Tibial nerve (tissue), 4 donors: ENCODE measurements at places on chromosomes 11 and 22. TPM values are rescaled to one million over a fixed set of nuclear protein-coding genes. Genes with fewer than 3 reads are reported as not detected.

DNA sequence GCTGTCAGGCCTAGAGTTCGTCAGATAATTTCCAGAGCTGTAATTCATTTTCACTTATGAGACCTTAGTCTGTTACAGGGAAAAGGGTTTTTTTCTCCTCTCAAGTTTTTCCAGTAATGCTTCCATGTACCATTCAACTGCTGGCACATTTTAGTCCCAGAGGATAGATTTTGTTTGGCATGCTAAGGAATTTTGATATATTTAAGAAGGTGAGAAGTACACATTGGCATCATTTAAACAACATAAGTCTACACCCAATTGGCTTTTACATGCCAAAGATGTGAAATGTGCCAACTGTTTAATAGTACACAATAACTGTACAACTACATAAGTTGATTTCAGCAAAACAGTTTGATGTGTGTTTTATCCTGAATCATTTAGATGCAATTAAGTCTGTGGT lies 71.0 kb downstream of the PAX6 start:
- no peak for DNase-seq

DNA sequence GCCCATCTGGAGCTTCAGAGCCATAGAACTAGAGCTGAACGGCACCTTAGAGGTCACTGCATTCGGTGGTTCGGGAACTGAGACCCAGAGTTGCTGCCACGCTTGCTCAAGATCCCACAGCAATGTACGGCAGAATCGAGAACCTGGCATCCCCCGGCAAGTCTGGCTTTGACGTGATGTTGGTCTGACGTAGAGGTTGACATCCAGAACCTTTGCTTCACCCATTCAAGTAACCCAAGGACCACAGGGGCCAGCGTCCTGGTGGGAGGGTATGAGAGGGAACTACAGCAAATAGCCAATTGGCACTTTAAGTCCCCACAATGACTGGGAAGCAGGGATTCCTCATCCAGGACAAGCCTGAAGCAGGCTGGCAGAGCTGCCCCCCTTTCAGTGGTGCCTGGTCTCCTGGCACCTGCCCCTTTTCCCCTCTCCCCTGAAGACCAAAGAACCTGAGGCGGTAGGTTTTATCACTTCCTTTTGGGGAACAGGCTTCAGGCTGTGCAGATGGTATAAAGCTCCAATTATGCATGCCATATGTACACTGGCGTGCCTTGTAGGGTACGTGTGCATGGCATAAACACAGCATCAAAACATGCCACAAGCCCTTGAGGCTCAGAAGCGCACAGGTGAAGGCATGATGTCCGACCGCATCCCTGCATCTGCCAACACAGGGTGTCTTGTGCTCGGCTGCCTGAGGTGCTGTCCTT lies 15.3 kb upstream of the TEF start:
- no peak for DNase-seq

GRCh38 chr22:49878206-49878605 lies 24.6 kb downstream of the ZBED4 start:
- DNase-seq = no peak

GRCh38 chr22:33513388-33514338 lies 406.6 kb downstream of the LARGE1 start:
- no peak for DNase-seq

DNA sequence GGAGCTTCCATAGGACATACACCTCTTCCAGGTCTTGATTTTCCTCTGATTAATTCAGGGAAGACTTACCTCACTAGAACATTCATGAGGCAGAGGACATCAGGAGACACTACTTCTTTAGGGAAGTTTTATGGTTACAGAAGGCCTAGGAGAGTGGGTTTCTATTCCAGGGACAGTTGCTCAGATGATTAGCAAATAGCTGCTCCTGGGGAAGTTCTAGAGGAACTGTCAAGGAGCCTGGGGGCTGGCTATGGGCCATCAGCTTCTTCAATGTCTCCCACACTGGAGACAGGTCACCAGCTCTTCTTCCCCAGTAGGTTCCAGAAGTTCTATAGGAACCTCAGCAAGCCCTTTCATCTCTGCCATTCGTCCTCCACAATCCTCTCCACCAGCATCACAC lies 11.5 kb upstream of the OR10A5 start:
- DNase-seq = no peak

- DNase-seq = no peak
Measured at GRCh38 chr11:109405671-109406070, 16.3 kb upstream of the C11orf87 start.

- DNase-seq = no peak
Measured at GRCh38 chr22:36480941-36481392, 473 bp downstream of the TXN2 start.

GRCh38 chr11:4891996-4892640 lies 10.4 kb downstream of the OR51T1 start:
- DNase-seq = no peak

GRCh38 chr11:126282361-126282735 lies 545 bp upstream of the TIRAP start:
- DNase-seq = no peak

DNA sequence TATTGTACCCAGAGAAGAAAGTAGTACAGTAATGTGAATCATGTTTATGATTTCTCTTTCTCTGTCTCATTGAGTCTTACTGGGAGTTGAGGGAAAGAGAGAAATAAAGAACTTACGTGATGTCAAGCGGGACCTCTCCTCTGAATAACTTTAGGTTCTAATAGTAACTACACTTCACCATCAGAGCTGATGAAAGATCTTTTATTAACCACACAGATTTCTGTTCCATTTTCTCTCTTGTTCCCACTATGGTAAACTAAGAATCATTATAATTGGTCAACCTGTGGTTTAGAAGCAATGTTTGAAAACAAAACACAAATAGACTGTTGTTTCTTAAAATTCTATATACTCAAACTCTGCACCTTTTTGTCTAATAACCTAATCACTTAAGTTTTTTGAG lies 142.3 kb downstream of the ELP4 start:
- DNase-seq = no peak

DNA sequence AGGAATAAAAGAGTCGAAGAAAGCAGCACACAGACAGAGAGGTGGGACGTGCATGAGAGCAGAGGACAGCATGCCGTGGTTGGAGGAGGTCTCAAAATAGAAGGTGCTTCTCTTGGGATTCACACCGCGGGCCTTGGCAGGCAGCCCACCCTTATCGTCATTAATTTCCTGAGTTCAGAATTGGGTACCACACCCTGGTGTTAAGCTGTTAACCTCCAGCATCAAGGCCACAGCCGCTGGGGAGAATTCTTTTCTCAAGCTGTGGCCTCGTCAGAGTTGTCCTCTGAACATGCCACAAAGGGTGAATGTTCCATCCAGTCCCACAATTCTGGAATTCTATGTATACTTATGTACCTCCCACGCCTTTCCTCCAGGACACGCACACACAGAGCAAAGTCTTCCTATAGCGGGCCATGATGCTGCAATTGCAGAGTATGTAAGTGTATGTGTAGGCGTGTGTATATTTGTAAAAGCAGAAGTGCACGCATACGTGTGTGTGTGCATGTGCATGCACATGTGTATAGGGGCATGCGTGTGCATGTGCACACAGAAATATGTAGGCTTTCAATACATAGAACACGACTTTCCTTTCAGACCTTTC lies 39.0 kb downstream of the ADAMTS8 start:
- DNase-seq = no peak

DNA sequence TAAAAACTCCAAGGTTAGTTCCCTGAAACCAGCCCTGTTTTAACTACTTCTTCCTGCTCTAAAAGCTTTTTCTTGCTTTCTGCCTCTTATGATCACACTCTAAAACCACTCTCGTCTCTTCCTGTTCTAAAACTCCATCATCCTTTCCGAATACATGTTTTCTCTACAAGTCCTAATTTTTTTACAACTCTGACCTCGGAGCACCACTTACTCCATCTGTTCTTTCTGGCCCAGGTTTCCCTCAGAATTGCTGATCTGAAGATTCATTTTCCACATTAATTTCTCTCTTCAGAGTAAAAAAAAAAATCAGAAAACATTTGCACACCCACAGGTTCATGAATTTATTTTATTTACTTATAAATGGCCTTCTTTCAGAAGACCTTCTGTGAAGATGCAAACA lies 265.7 kb upstream of the CADM1 start:
- DNase-seq = no peak

DNA sequence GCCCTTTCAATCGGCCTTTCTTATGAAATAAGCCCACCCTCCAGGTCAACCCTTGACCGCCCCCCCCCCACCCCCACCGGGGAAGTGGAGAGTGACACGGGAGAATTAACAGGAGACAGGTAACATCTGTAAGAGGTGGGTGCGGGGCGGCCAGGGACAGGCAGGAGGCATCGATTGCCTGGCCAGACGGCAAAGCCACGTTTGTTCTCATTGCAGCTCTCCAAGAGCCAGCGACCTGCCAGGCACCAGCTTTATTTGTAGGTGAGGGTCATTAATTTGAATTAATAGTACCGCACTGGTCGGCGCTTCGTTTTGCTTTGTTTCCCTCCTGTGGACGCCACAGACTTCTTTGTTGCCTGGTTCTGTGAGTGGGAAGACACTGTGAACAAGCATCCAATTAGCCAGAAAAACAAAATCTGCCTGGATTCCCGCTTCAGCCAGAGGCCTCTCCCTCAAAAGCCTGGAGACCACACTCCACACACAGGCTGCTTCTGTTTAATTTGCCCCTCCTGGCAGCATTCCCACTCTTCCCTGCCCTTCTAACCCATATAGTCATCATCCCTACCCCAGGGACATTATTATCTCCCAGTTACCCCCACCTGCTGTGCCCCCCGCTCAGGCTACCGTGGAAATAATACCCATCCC lies 104.5 kb upstream of the OPCML start:
- no peak for DNase-seq

DNA sequence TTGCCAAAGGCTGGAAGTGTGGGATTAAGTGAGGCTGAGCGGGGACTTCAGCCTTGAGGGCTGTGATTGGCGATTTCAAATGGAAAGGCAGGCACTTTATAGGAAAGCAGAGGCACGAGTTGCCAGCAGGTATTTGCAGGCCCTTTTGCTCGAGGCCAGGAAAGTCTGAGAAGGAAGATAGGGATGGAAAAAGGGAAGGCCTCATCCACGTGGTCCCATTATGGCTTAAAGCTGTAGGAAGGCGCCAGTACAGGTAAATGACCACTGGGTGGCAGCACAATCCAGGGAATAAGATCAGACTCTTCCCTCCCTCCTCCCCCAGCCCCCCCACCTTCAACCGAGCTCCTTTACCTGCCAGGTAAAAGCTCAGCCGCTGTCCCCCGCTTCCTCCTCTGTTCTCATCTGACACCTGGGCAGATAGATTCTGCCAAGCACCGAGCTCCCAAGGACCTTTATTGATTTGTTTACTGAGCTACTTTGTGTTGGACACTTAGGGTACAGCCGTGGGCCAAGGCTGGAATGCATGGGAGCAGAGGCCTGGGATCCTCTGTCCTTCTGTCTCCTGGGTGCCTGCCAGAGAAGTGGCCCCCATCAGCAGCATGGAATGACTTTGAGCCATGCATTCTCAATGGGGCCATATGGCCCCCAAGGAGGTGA lies 7.5 kb downstream of the P2RX3 start:
- peak; percentile 62 for DNase-seq

GRCh38 chr11:94673951-94674491 lies 94.1 kb upstream of the AMOTL1 start:
- DNase-seq = no peak

GRCh38 chr11:35750315-35750714 lies 87.7 kb downstream of the TRIM44 start:
- DNase-seq = no peak

DNA sequence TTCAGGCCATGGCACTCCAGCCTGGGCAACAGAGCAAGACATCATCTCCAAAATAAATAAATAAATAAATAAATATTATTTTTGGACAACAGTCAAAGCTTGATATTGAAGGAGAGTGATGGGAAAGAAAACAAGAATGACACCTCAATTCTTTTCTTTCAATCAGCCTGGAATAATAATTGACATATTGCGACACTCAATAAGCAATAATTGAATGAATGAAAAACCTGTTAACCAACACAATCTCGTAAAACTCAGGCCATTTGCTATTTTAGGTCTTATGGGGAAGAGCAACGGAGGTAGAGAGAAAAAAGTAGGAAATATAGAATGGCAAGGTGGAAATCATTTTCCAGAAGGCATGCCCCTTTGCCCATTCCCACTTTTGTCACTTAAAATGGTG lies 10.5 kb upstream of the RBFOX2 start:
- DNase-seq = no peak

DNA sequence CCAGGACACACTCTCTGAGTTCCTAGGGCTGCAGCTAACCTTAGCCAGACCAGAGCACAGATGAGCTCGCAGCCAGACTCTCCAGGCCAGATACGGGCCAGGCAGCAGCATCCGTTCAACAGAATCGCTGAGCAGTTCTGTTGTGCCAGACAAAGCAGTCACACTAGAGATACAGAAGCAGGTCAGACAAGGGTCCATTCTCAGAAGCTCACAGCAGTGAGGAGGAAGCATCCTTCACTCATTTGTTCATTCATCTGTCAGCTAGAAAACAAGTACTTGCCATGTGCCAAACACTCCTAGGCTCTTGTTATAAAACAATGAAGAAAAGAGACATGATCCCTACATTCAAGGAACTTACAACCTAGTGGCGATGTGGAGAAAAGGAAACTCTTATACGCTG lies 2.6 kb downstream of the LMO2 start:
- DNase-seq = no peak

DNA sequence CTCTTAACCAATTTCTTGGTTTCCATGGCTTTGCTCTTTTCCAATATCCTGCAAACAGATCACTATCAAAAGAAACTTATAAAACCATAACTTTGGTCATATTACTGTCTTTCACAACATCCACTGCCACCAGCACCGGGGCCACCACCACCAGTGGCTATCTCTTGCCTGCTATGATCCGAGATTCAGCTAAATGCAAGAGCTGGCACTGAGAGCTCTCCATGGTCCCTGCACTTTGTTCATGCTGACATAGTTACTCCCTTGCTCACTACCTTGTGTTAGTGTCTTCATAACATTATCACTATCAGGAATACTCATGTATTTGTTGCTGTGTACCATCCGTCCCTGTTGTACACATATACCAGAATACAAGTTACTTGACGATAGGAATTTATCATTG lies 299.0 kb downstream of the ETS1 start:
- no peak for DNase-seq

GRCh38 chr22:41178425-41178975 lies 26.6 kb upstream of the L3MBTL2 start:
- DNase-seq = peak; percentile 28

The CCDC88B gene
- 6.9 TPM for total RNA-seq

The OR51I1 gene
- total RNA-seq = not detected

The SNX32 gene
- 0.78 TPM for total RNA-seq
